ENCODE measurements at places on chromosomes 12 and 14. TPM values are rescaled to one million over a fixed set of nuclear protein-coding genes. Genes with fewer than 3 reads are reported as not detected.
A peak's percentile ranks its signal among the peaks of the same experiment; 100 is the strongest.

- DNase-seq = peak; percentile 83
These were observed 8.7 kb downstream of the STAC3 start for GRCh38 chr12:57242329-57242690.

- no peak for DNase-seq
These were observed 2.3 kb downstream of the COCH start for GRCh38 chr14:30876692-30877091.

- DNase-seq = peak; percentile 59
These were observed 154.1 kb upstream of the FKBP4 start for GRCh38 chr12:2640709-2641108.

- no peak for DNase-seq
These were observed 517.4 kb downstream of the DIO2 start for GRCh38 chr14:79693935-79694334.

- no peak for DNase-seq
These were observed 7.5 kb downstream of the PSMC1 start for GRCh38 chr14:90263748-90264449.

DNA sequence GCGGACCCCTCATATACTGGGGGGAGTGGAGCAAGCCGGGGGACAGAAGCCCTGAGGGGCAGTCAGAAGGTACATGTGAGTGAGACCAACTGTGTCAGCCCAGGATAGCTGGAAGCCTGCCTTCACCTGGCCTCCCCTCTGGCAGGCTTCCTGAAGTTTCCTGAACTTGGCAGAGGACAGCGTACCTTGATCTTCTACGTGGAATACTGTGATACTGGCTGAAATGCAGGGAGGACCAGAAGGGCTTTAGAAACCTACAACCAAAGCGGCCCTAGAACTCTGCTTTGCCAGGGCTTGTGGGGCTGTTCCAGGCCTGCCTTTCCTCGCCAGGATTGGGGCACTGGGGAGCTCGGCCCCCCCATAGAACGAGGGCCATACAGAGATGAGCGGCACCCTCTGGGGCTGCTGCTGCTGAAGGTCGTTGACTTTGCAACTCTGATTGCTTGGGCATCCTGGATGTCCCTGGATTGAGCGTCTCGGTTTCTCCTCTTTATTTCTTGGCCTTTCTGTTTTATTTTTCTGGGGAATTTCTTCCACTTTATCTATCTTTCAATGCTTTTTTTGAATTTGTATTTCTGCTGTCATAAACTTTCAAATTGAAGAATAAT, 66.5 kb downstream of the SLC25A47 start:
- DNase-seq = no peak

- no peak for DNase-seq
These were observed 20.3 kb downstream of the TMEM253 start for GRCh38 chr14:21121122-21121521.

GRCh38 chr12:130537655-130538054, 178.4 kb downstream of the RIMBP2 start:
- DNase-seq = no peak

DNA sequence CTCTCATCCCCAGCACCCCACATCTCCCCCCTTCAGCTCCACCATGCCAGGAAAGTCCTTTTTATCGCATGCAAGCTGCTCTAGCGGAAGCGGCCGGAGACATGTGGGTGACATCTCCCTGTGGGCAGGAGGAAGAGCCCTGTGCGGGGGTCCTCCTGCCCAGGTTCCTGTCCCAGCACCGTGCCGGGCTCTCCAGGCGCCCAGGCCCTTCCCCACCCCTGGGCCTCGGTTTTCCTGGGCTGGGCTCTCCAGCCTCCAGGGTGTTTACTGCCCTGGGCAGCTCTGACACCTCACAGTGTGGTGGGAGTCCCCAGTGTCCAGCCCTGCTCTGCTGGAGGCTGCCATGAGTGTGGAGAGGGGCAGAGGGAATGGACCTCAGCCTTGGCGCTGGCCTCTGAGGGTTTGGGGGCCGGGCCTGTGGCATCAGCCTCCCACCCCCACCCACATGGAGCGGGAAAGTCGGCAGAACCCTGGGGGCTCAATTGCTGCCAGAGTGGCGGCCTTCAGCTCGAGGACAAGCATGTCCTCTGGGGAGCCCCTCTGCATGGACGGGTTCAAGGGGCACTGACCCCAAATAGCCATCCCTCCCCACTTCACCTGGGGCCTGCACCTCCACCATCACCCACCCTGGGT, 16.9 kb downstream of the ASPG start:
- DNase-seq = peak; percentile 69

DNA sequence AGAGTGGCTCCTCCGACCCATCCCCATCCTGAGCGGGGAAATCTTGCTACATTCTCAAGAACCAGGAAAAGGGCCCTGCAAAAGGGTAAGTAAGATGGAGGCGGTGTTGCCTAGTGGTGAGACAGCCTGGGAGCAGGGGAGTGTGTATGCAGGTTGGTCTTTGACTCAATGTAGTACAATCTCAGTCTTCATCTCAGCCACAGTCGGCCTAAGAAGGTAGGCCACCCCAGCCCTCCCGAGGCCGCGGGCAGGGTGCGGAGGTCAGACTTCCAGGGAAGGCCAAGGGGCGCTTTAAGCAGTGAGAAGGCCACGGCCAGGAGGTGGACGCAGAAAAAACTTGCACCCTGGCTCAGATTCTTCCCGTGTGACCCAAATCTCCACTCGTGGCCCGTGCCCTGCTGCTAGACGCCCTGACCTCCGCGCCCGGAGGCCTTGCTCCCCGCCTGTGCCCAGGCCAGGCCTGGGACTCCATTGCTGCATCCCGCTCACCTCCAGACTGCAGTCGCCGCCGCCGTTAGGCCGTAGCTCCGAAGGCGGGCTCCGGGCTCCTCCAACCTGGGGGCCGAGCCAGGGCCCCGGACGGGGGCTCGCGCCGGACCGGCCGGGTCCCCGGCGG, 435 bp downstream of the FOXM1 start:
- DNase-seq = no peak

DNA sequence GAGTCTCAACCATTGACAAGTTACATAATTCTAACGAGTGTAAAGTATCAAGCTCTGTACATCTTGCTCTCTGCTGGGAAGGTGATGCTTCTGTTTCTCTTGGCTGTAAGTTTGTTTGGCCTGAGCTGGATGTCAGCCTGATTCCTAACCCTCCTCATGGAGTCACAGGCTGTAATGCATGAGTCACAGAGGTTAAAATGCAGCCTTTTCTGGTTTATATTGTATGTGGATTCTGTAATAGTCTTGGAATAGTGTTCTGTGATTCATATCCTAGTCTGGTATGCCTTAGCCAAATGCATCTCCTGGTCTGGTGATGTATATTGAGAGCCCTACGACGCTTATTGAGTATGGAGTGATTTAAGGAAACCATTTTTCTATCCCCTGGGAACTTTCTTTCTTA, 104.5 kb upstream of the FRMD6 start:
- DNase-seq = no peak

DNA sequence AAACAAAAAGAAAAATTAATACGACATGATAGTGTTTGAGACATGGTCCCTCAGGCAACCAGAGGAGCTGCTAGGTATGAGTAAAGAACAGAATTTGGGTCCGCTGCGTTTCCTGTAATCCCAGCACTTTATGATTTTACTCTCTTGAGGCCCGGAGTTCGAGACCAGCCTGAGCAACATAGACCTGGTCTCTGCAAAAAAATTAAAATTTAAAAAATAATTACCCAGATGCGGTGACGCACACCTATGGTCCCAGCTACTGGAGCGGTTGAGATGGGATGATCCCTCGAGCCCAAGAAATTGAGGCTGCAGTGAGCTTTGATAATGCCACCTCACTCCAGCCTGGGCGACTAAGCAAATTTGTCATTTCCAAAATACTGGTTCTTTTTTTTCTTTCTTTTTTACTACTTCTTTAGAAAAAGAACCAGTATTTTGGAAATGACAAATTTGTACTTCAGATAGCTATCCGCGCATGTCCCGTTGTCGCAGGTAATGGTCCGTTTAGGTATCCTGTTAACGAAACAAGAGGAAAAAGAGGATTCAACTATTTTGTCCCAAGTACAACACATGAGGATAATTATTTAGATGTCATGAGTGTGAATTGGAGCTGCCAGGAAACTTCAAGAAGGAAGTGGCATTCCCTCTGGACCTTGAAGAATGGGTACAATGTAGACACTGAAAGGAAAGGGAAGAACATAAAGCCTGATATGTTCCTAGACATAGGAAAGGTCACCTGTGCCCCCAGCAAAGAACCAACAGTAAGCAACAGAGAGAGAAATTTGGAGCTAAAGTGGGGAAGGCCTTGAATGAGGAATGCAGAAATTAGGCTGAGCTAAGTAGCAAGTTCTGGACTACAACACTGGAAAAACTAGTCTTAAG, 1.2 kb upstream of the HECTD1 start:
- no peak for DNase-seq

DNA sequence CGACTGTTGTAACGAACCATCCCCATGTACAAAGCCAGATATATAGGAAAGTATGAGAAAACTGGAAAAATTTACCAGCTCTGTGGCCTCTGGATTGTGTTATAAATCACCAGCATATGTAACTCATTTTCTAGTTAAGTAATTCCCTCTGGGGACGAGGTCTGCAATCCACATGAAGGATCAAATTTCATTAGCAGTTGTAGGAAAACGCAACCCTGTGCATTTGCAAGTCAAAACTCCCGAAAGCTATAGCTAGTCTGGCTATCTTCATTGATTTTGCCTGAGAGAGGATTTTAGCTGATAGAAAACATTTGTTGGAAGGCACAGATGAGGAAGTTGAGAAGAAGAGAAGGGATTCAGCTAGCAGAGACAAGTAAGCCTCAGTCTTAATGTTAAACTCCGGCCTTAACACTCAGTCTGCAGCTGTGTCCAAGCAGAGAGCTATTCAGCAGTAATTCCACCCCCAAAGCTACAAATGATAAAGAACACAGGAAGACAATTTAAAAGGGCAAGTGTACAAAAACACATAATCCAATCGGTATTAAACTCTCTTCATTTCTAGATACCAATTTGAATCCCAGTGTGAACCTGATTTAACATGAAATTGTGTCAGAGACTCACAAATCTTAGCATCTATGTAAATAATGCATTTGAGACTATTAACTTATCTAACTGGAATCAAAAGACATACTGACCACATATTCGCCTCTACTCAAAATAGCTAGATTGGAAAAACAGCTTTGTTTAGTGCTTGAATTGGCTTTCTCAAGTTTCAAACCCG, 54.2 kb upstream of the CERS5 start:
- no peak for DNase-seq

- DNase-seq = no peak
These were observed 82.6 kb upstream of the ATP2B1 start for GRCh38 chr12:89791286-89791685.

DNA sequence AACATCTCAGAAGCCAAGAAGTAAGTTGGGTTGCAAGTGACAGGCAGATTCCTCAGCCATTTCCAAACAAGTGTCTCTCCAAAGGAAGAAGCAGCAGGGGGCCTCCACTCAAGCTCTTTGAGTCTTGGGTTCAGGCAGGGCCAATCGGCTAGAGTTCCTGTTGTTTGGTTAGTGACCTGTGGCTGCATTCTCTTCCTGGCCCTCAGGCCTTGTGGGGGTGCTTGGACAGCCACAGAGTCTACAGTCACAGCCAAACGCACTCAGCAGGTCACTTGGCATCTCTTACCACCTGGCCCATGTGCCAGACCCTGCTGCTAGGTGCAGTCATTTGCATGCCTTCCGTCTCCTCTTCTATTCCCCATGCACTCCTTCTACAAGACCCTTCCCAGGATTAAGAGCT, 353.9 kb downstream of the GRIN2B start:
- no peak for DNase-seq

DNA sequence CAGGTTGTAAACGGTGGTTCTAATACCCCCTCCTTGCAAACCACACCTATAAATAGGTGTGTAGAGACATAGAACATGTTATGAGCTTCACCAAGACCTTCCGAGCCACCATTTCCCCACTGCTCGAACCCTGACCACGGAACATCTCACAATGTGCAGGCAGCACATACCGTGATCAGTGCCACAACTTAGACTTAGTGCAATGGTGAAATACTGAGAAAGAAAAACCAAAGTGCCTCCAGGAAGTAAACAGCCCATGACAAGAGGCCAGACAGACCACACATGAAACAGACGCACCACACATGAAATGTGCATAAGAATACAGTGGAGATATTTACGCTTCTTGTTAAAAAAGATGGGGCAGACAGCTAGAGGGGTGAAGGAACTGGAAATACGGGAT, 166.9 kb upstream of the CCND2 start:
- no peak for DNase-seq

KLRB1 gene
- total RNA-seq = 18.0 TPM

TOX4 gene
- total RNA-seq = 45.7 TPM

TARBP2 gene
- 26.8 TPM for total RNA-seq

ANG gene
- total RNA-seq = 1.6 TPM

FAM186B gene
- total RNA-seq = 0.42 TPM

TEX22 gene
- 5.3 TPM for total RNA-seq

MYF5 gene
- total RNA-seq = not detected

LRRK2 gene
- 66.7 TPM for total RNA-seq

C14orf93 gene
- total RNA-seq = 11.9 TPM
